Stimulated activated CD8-positive, alpha-beta memory T cell treated with anti-CD3 and anti-CD28 coated beads, Interleukin-4, amount 100 ng/mL, for 4 hours (primary cell): ENCODE measurements at places on chromosomes 4 and X.

- no peak for DNase-seq
Measured at GRCh38 chrX:111013778-111014455, 82.1 kb upstream of the PAK3 start.

DNA sequence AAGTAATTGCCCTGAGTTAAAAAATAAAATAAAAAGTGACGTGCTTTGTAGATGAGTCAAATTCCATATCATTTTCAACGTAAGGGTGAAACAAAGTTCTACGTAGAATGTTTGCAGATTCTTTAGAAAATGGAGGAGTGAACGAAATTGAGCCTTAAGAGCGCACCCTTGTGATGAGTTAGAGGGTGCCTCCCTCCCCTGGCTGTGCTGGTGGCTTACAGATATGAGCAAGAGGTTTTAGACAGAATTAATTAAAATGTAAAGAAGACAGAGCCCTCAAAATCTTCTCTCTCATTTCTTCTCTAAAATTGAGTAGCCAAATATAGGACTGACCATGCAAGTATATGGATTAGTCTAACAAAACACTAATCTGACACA is 30.2 kb upstream of the LGI2 start:
- DNase-seq: no peak

DNA sequence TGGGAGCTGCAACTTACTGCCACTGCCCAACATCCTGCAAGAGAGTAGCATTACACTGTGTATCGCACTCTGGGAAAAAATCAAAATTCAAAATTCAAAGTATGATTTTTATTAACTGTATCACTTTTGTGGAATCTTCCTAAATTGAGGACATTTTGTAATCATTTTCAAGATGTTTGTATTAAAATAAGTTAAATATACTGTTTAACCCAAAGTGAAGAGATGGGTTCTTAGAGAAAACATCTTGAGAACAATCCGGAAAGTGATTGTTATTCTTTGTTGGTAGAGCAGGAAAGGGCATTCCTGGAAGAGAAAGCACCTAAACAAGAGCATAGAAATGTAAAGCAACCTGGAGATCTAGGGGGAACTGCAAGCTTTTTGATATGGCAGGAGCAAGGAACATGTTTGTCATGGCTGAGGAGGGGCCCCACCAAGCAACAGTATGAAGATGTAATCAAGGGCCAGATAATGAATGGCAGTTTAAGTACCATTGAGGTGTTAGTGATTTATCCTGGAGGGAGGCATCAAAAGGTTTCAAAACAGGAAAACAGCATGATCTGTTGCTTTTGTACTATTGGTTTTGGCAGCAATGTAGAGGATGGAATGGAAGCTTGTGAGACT is 14.1 kb upstream of the SEC24D start:
- no peak for DNase-seq

- no peak for DNase-seq
Measured at GRCh38 chr4:5019274-5019673, at the start of gene CYTL1. Gene CYTL1 (minus strand): TSS chr4:5019458. CDS start chr4:5019445, 13 bp downstream.

DNA sequence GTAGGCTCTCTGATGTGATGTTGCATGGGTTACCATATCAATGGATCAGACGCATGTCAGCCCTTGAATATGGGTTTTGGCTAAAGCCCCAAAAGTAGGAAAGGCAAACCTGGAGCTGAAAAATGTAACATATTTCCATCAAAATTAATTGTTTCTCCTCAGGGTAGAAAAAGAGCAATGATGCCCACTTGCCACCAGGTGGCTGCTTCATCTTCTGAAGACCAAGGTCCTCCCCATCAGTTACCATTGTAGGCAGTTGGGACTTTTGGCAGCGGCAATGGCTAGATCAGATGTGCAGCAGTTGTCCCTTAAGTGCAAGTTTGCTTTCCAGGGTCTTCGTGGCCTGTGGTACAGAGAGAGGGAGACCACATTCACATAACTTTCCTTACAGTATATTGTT is 118.2 kb downstream of the NAF1 start:
- no peak for DNase-seq

DNA sequence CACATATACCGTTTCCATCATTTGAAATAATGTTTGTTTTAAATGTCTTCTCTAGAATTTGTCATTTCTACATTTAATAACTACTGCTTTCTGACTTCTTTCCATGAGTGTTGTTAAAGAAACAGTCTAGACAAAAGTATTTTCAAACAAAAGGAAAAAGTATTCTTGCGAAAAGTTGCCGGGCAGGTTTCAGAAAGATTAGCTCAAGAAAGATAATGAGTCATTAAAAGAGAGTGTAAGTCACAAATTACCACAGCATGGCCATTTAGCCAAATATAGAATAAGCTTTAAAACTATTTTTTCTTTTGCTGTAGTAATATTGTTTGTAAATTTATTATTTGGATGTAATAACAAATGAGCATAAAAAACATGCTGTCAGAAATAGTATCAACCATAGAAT is 493.0 kb downstream of the TLL1 start:
- no peak for DNase-seq

GRCh38 chr4:86961605-86962295 is 26.9 kb downstream of the AFF1 start:
- DNase-seq: no peak

DNA sequence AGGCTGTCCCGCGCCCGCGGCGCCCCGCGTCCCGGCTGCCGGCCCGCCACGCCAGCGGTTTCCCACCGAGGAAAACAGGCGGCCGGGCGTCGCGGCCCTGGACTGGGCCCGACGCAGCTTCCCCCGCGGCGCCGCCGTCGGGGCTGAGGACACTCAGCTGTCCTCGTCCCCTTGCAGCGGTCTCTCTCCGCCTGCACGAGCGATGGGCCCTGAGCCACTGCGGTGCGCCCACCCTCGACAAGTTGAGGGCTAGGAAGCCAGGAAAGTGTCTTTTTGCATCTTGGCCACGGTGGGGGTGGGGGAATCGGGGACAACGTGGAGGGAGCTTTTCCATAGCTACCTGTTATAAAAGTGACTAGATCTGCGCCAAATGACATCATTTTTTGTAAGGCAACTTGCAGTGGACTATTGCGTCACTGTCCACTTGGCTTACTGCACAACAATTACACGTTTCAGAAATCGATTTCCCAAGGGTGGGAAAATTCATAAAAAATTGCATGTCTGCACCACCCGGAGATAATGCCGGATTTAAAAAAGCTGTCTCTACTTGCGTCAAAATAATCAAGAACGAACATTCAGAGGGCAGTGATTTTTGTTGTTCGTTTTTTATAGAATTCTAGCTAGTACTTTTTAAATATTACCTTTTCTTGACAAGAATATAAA is 1.1 kb downstream of the KLHL15 start:
- DNase-seq: no peak

DNA sequence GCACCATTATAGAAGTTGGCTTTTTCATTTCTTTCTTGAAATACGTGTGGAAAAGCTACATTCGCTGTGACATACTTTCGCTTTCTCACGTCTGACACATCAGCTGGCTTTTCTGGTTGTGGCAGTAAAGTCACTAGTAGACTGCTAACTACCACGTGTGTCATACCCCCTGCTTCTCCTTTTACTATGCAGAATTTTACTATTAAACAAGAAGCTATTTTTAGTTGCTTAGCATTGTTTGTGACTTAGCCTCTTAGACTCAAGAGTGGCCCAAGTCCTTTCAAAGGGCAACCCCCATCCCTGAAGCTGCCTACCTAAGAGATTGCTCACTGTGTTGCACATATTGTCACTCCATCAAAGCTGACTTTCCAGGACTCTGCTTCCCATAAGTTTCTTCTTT is 2.1 kb upstream of the IL2 start:
- peak; percentile 5 for DNase-seq

DNA sequence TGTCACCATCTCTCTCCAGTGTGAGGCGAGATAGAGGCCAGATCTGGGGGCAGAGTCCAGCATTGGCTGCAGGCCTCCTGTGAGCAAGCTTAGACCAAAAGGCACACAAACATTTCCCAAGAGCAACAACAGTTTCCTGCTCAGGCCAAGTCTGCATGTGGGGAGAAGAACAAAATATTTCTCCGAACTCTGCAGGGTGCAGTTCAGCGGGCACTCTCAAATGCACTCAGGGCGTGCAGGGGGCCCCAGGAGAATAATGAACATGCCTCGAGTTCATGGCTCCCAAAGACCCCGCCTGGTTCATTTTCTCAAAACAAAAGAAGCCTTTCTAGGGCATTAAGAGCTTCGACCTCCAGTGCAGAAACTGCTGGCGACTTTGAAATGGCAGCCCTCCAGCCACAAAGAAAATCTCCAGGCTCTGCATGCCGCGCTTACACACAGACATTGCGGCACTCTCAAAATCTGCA is 57.8 kb upstream of the HELT start:
- DNase-seq: no peak

DNA sequence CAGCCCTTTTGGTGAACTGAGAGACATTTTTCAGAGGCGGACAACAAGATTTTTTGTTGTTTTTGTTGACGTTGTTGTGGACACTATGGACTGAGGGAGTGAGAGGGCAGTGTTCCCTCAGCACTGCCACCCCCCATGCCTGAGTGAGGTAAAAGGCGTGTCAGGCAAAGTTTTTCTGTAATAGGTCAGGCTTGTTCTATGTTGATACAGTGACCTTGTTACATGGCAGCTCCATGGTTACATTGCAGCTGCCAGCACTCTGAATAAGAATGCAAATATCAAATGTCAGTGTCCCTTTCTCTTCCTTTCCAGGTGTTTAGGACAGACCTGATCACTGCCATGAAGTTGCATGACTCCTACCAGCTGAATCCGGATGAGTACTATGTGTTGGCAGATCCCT is 36.6 kb downstream of the JADE1 start:
- no peak for DNase-seq

DNA sequence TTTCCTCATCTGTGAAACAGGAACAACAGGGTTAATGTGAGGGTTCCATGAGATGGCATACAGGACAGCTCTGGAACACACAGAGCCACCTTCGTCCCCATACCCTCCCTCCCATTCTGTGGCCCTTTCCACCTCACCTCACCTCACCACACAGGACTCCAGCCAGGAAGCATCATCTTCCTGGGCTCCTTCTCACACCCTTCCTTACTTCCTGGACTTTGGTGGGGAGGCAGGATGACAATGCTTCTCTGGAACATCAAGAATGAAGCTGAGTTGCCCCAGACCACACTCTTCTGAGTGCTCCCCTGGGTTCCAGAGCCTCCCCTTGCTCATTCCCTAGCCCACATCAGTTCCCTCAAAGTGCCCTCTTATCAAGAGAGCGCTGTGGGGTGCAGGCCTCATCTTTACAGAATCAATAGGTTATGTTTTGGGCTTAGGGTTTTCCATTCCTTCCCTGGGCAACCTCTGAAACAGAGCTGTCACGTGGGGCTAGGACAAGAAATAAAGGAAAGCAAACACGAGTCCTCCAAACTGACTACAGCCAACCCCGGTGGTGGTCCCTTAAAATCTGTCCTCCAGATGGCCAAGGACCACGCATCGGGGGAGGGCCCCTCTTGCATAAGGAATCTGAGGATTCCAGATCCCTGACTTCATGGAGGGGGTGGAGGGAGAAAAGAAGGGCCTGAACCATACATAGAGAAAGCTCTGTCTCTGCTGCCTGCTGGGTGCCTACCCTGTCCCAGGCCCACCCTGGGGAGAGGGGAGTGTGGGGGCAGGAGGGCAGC is 74.4 kb upstream of the ATP6AP2 start:
- DNase-seq: no peak

- DNase-seq: no peak
Measured at GRCh38 chr4:76748649-76749048, 149.3 kb downstream of the SOWAHB start.

GRCh38 chr4:89549907-89550306 is 242.3 kb upstream of the GPRIN3 start:
- no peak for DNase-seq

DNA sequence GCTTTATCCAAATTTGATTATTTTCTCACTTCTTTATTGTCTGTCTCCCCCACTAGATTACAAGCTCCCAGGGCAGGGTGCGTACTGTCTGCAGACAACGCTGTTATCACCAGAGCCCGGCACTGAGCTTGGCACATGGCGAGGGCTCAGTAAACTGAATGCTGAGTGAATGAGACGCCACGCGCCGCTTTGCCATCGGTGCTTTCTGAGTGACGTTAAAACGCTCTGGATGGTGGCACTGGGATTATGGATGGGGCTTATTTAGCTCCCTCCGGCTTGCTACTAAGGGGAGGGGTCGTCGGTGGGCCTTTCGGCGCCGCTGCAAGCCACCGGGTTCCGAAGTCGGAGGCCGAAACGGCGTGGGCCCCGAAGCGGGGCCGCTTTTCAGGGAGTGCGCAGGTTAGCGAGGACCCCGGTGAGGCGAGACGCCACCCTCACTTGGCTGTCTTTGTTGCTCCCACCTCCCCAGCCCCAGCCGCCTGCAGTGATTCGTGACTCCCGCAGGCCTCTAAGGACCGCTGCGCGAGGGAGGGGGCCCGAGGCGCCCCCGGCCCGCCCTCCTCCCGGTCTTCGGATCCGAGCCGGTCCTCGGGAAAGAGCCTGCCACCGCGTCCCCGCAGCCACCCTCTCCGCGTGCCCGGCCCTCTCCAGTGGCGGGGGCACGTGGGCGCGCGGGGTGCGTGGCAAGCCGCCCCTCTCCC is 569 bp upstream of the FHL1 start:
- no peak for DNase-seq

DNA sequence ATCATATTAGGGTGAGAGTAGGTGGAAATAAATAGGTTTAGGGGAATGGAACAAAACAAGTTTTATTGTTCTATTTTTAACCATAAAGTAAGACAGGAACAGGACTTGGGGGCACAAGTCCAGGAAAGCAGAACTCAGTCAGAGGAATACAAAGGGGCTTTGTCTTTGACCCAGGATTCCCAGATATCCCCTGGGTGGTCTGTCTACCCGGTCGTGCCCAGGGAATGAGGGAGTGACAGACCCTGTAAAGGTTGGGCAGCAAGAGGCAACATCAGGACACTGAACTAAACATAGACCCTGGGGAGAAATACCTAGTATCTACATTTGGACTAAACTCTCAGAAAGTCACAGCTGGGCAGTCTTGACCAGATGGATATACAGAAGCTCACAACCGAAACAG is 50.6 kb downstream of the PTCHD1 start:
- DNase-seq: no peak

DNA sequence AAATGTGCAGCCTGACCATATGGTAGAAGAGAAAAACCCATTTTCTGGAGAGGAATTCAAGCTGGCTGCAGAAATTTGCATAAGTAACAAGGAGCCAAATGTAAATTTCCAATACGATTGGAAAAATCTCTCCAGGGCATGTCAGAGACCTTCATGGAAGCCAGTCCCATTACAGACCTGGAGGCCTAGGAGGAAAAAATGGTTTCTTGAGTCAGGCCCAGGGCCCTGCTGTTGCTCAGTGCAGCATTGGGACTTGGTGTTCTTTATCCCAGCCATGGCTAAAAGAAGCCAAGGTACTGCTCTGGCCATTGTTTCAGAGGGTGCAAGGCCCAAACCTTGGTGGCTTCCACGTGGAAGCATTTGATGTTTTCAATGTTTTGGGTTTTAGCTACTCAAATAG is 70.6 kb downstream of the MAGEC2 start:
- DNase-seq: no peak

DNA sequence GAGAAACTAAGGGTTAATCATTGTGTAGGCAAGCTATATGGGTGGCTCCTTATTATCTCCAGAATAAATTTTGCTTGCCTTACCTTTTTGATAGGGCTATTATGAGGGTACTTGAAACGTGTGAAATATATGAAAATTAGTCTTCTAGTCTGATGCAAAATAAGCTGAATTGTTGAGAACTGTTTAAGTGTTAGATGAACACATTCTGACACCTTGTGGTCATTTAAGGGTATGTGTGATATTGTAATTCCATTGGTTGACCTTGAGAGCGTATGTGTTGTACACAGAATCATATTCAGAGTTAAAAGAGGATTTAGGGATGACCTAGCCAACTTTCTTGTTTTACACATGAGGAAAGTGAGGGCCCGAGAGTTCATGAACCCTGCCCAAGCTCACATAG is 44.6 kb upstream of the LINC00632 start:
- no peak for DNase-seq
